ENCODE measurements at places on chromosomes 5 and 9. TPM values are rescaled to one million over a fixed set of nuclear protein-coding genes. Genes with fewer than 3 reads are reported as not detected.

The ENTPD2 gene
- 0.51 TPM for total RNA-seq

The PCDHGC5 gene
- total RNA-seq = 1.2 TPM

DNA sequence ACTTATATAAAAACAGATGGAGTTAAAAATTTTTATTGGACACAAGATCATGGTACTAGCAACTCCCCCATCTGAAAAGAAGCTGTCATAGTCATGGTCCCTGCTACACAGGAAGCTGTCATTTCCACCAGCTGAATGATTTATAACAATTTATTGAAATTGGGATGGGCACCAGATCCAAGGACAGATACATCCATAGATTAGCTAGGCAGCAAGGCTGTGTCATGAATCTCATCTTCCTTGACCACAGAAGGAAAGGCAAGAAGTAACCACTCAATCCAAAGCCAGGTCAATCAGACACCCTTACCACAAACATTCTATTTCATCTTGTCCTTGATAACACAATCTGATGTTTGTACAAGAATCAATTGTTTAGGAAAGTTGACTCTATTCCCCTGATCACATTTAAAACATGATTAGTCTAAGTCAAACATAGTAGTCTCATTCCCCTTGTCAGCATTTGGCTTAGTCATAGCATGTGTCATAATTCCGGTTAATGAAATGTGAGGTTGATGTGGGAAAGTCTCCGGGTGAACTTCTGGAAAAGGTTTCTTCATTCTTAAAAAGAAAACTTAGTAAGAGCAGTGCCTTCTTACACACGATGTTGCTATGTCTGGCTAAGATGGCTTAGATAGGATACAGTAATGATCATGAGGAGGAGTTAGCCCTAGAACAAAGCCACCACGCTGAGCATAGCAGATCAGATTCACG, 462.6 kb upstream of the PAPPA start:
- no peak for DNase-seq

- DNase-seq = no peak
Observed at GRCh38 chr5:130966990-130967525, 198.0 kb downstream of the HINT1 start.

- no peak for DNase-seq
Observed at GRCh38 chr9:19620326-19620725, 168.5 kb downstream of the SLC24A2 start.

The JAKMIP2 gene
- total RNA-seq = 5.0 TPM

The SLC45A2 gene
- total RNA-seq = 2.4 TPM

DNA sequence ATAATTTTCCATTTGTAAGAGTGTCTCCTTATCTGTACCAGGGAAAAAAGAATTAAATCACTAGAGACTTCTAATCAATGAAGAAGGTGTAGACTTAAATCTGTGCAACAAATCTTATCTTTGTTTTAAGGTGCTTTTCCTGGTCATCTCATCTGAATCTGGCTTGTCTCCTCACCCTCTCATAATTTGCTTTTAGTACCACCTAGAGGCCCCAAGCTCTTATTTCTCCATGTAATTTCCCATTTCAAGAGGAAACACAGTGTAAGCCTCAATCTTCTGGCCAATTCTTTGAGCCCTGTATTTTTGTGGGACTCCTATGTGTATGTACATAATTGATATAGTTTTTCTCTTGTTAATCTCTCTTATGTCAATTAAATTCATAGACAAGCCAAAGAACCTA, 1975.3 kb upstream of the CDH6 start:
- no peak for DNase-seq

DNA sequence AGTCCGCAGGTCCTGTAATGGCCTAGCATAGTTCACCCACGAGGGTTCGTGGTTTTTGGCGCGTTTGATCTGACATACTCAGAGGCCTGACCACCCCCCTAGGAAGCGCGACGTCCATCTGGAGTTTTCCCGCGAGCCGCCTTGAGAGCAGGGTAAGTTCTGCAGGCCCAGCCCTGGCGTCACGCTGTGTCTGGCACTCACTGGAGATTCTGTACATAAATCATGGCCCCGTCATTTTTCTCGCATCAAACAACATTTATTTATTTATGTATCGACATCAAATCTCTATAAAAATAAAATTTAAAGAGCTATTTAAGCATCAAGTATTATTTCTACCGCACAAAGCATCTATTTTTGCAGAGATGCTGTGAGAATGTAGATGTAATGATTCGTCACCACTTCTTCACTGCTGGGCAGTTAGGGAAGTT, 437 bp upstream of the TRIM41 start:
- no peak for DNase-seq

DNA sequence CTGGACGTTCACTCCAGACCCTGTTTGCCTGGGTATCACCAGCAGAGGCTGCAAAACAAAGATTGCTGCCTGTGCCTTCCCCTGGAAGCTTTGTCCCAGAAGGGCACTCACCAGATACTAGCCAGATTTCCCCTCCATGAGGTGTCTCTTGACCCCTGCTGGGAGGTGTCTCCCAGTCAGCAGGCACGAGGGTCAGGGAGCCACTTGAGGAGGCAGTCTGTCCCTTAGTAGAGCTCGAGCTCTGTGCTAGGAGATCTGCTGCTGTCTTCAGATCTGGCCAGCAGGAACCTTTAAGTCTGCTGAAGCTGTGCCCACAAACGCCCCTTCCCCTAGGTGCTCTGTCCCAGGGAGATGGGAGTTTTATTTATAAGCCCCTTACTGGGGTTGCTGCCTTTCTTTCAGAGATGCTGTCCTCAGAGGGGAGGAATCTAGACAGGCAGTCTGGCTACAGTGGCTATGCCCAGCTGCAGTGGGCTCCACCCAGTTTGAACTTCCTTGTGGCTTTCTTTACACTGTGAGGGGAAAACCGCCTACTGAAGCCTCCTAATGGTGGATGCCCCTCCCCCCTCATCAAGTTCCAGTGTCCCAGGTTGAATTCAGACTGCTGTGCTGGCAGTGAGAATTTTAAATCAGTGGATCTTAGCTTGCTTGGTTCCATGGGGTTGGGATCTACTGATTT, 253.9 kb downstream of the SPATA31D1 start:
- no peak for DNase-seq

DNA sequence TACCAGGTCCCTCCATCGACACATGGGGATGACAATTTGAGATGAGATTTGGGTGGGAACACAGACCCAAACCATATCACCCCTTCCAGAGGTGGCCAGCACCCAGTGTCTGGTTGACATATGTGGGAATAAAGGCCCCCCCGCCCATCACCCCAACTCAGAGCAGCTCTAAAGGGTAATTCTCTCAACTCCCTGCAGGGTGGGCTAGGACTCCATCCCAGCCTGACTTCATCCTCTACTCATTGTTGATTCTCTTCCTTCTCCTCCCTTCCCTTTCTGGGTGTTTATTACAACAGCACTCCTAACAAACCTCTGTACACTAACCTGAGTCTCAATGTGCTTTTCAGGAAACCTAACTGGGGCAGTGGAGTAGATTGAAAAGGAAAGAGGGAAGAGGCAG, 339.9 kb downstream of the ACTL7B start:
- no peak for DNase-seq

DNA sequence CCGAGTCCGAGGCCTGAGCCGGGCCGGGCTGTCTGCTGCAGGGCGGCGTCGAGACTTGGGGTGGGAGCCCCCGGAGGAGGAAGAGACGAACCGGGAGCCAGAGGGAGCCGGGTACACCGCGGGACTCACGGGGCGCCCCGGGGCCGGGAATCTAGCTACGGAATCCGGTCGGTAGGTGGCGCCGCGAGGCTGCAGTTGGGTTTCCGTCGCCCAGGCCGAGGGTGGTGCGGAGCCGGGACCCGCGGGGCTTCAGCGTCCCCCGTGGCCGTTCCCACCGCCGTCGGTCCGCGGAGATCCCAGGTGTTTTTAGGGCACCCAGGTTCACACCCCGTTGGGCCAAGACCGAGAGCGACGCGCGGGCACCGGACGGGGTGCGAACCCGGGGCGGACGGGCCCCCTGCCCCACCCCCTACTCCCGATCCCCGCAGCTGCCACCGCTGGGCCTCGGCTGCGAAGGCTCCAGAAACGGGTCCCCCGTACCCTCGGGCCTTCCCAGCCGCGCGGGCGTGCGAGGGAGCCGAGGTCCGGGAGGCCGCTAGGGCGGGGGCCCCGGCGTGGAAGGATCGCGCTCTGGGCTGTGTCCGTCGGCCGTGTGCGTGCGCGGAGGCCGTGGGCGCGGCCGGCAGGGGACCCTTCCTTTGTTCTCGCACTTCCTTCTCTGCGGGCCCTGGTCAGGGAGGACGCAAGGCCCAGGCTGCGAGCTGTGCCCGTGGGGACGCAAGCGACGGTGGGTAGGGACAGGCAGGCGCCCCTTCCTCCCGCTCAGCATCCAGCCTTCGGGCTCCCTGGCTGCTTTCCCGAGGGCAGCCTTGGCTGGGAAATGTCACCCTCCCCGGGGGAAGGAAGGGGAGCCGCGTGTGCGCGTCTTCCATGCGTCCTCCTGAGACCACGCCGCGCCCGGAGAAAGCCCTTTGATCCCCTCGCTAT, 146.6 kb downstream of the GAPVD1 start:
- peak; percentile 80 for DNase-seq

The DRD1 gene
- total RNA-seq = not detected

- no peak for DNase-seq
Observed at GRCh38 chr5:62596096-62596495, 17.5 kb downstream of the LRRC70 start.

DNA sequence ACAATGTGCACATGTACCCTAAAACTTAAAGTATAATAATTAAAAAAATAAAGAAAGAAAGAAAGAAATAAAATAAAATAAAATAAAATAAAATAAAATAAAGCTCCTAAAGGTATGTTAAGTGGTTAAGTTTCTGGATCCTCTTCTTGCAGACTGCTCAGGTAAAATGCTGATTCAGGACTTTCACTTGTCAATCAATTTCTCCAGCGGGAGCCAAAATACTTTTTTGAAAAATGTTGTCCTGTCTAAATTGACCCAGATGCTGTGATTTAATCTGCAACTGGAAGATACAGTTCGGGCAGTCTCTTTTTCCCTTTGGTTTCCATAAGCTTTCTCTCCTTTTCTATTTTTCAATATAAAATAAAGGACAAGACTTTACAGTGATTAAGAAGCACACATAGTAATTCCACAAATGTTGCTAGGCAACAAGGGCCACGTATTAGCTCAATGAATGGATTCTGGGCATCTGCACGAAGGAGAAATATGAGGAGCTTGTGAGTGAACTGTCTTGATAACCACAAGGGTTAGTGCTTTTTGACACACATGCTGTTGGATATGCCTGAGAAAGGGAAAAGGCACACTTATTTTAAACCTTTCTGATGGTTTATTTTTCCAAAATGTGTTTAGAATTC, 38.6 kb downstream of the HTR4 start:
- DNase-seq = no peak

DNA sequence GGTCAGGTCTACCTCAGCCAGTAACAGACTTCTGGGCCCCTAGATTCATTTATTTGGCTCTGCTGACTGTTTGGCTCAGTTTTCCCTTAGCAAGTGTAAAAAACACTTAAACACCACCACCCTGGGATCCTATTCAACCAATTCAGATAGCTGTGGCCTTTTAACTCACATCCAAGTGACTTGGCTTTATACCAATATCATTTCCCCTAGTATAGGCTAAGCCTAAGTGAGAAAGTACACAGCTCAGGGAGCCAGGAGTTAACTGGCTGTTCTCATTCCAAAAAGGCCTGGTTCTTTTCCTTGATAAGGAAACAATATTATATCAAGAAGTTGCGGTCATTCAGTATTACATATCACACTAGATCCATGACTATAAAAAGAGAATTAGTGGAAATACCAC, 163.5 kb downstream of the ARL15 start:
- no peak for DNase-seq

The TMEFF1 gene
- total RNA-seq = 69.1 TPM

- DNase-seq = no peak
Observed at GRCh38 chr5:78758169-78758839, 109.7 kb upstream of the LHFPL2 start.

GRCh38 chr9:70081120-70081495, 37.5 kb downstream of the MAMDC2 start:
- DNase-seq = no peak

DNA sequence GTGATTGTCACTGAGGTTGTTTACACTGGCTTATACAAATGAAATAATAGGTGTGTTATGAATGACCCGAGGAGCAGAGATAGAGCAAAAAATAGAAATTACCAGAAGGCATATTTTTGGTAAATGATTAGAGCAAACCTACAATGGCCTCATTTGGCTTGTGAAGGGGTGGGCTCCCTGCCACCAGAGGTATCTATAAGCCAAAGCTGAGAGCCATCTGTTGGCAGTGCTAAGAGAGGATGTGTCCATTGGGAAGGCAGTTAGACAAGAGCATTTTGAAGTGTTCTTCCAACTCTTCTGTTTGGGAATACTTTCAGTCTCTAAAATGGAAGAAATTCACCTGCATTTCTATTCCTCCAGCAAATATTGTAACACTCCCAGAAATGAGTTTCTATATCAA, 10.6 kb downstream of the NIPAL4 start:
- no peak for DNase-seq

The IL3 gene
- total RNA-seq = not detected

The SLC22A4 gene
- total RNA-seq = not detected

The FRRS1L gene
- 4.9 TPM for total RNA-seq

GRCh38 chr5:41876678-41877077, 6.5 kb upstream of the OXCT1 start:
- no peak for DNase-seq

DNA sequence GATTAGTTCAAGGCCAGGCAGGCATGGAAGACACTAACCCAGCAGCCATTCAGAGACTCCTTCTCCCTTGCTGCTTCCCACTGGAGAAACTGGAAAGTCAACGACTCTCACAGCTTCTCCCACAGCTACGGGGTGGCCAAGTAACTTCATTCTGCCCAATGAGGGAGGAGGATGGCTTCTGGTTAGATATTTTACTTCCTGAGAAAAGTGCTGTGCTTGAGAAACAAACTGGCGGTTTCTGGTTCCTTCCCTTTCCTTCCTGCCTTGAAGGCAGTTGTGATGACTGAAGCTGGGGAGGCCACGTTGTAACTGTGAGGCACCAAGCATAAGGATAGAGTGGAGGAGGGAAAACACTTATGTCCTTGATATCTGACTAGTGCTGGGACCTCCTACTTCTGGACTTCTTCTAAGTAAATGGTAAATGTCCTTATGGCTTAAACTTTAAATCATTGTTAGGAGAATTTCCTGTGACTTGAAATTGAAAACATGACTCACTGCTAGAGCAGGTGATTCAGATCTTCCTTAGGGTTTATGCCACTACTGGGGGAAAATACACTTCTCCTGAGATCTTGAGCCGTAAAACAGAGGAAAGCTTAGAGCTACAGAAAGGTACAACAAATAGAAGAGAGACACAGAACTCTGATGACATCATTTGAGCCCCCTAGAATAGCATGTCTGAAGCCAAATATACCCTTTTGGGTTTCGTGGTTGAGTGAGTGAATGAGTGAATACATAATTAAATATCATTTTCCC, 3.1 kb upstream of the GNPDA1 start:
- no peak for DNase-seq

- no peak for DNase-seq
Observed at GRCh38 chr5:154284433-154284832, 93.9 kb downstream of the GALNT10 start.

Measured in progenitor cell of endocrine pancreas (in vitro differentiated cells).